Right atrium auricular region (tissue), 2 donors: ENCODE measurements at places on chromosomes 12 and 14.

GRCh38 chr12:102021540-102022246 is 40.1 kb downstream of the WASHC3 start:
- no peak for DNase-seq

- DNase-seq, result no peak
Measured at GRCh38 chr14:51576117-51576430, 75.6 kb upstream of the FRMD6 start.

- DNase-seq, result no peak
Measured at GRCh38 chr14:21084998-21085853, 13.2 kb downstream of the ZNF219 start.

DNA sequence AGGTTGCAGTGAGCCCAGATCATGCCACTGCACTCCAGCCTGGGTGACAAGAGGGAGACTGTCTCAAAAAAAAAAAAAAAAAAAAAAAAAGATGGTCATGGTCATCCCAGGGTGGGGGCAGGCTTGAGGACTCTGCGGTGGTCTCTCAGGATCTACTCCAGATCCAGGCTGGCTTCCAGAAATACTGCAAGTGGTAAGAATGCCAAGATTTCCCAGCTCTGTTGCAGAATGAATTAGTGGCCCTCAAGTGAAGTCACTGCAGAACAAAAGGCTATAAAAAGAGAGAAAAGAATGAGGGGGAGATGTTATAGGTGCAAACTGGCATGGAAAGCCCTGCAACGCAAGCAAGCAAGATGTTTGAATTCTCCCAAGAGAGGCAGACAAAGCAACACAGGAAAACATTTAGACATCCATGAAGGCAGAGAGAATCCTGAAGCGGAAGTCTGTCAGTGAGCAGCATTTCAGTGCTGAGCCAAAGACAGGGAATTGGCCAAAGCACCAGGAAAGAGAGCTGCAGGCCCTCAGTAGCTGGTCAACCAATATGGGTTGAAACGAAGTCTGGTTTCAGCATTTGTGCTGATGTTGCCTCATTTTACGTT is 31.9 kb upstream of the ETFBKMT start:
- no peak for DNase-seq

- DNase-seq, result no peak
Measured at GRCh38 chr12:11477110-11477509, 81.7 kb upstream of the PRB2 start.

DNA sequence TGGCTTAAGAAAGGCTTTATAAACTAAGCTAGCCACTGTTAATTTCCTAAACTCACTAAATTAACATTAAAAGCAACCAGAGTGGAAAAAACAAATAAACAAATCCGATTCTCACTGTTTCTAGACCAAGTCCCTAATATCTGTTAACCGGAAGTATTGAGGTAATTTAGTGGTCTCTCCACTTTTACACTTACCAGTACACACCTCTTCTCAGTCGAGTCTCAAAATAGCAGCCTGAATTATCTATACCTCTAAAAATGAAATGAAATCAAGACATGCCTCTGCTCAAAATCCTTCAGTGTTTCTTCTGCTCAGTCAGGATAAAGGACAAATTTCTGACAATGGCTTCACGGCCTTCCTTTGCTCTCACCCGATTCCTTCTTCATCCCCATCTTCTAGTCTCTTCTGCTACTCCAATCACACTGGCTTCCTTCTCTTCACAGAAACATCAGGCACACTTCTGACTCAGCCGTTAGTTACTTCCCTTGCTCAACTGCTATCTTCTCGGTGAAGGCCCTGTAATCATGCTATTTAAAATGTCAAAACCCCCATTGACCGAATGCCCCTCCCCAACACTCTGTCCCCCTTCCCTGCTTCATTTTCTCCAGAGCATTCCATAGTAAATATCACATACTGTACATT is 161.3 kb downstream of the KITLG start:
- DNase-seq, result no peak

DNA sequence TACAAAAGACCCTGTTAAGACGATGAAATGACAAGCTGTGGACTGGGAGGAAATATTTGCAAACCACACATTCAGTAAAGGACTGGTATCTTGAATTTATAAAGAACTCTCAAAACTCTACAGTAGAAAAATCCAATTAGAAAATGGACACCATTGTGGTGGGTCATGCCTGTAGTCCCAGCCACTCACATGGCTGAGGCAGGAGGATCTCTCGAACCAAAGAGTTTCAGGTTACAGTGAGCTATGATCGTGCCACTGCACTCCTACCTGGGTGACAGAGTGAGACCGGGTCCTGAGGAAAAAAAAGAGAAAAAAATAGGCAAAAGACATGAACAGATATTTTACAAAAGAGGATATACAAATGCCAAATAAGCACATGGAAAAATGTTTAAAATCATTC is 41.9 kb downstream of the TTC6 start:
- DNase-seq, result no peak

DNA sequence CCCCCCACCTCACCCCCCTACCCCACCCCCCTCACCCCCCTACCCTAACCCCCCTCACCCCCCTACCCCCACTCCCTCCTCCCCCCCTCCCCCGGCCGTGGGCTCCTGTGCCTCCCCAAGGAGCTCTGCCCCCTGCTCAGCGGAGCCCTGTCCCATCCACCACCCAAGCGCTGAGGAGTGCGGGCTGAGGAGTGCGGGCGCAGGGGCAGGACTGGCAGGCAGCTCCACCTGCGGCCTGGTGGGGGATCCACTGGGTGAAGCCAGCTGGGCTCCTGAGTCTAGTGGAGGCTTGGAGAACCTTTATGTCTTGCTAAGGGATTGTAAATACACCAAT is 2.3 kb upstream of the JPH4 start:
- DNase-seq, result no peak

DNA sequence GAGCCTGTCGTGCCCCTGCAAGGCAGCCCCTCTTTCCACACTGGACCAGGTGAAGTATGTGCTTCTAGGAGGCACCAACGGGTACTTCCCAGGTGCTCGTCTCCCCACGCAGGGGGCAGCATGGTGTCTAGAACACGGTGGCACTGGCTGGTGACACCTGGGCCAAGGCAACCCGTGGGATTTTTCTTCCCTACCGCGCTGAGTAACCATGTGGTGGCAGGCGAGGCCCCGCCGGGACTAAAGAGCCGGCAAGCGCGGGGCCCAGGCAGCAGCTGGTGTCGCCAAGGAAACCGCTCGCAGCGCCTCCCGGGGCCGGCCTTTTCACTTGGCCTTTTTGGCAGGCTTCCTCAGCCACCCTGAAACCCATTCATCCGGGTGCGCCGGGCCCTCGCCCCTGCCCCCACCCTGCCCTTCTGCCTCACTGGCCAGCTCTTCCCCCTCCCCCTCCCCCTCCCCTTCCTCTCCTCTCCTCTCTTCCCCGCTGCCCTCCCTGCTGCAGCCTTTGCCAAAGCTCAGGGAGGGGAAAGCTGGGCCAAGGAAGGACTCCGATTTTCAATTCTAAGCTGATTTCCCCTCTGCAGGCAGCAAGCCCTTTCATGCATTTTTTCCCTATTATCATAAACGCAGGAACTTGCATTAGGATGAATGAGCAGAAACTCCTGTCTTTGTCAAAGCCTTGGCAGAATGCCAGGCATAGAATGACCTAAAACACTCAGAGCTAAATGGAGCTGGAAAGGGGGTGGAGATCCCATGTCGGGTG is 81.2 kb downstream of the IRF2BPL start:
- DNase-seq, result peak; percentile 89
